ENCODE measurements at places on chromosomes 16 and 17.

DNA sequence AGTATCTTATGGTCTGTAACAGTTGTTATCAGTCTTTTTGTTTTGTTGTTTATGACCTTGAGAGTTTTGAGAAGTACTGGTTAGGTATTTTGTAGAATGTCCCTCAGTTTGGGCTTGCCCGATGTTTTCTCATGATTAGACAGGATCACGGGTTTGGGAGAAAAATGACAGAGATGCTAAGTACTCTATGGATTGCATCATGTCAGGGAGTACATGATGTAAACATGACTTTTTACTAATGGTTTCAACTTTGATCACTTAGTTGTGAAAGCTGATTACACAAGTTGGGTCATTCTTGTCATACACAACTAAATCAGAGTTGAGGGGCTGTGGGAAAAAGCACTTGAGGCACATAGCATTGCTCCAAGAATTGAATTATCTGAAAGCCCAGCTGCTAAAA lies 94.7 kb upstream of the SIAH1 start:
- DNase-seq: no peak

DNA sequence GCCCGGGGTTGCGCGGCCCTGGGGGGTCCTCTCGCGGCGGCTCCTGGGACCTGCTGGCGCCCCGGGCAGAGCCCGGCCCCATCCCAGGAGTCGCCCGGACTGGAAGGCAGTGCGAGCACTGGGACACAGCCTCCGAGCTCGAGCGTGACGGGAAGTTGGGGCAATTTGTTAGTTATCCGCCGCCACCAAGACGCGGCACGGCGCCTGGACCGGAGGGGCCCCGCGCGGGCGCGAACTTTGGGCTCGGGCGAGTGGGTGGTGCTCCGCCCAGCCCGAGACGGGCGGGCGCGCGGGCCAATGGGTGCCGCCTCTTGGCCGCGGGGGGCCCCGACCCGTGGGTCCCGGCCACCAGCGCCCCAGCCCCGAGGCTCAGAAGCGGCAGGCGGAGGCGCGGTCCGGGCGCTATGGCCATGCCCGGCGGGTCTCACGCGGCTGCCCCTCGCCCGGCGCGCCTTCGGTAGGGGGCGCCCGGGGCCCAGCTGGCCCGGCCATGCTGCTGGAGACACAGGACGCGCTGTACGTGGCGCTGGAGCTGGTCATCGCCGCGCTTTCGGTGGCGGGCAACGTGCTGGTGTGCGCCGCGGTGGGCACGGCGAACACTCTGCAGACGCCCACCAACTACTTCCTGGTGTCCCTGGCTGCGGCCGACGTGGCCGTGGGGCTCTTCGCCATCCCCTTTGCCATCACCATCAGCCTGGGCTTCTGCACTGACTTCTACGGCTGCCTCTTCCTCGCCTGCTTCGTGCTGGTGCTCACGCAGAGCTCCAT lies at the start of gene ADORA2B:
Gene ADORA2B, plus strand, starts transcription at position 372 of the 768 bp plus-strand sequence. Its CDS starts 119 bp downstream, at position 491.
- peak; percentile 74 for DNase-seq

DNA sequence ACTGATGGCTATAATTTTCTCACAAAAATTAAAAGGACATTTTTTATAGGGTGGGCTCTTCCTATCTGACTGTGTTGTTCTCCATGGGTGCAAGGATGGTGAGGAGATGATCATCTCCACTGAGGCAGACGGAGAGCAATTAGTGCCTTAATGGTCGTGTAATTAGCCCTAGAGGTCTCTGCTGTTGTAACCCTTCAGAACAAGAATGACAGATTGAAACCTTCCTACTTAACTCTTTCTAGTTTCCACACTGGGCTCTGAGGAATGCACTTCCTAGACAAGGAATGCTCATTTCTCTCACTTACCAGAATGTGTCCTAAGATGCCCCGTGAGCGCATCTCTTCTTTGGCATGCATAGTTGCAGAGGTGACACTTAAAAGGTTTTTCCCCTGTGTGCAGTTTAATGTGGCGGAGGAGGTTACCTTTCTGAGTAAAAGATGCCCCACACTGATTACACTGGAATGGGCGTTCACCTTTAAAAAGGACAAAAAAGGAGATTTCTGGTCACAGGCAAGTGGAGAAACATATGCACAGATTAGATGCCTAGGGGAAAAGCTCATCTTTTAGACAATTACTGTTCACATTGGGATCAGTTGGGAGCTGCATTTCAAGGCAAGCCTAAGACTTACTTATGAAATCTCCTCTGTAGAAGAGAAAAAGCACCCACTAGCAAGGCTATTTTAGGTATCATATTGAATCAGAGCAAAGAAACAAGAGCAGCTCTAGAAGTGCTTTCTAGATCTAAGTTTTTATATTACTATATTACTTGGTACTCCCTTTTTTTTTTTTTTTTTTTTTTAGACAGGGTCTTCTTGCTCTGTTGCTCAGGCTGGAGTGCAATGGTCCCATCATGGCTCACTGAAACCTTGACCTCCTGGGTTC lies 53.6 kb downstream of the GRB7 start:
- no peak for DNase-seq

GRCh38 chr17:75783803-75784472 lies 668 bp upstream of the UNK start:
- DNase-seq: no peak

- no peak for DNase-seq
Measured at GRCh38 chr17:67477687-67478086, 100.6 kb downstream of the PITPNC1 start.

GRCh38 chr17:19001907-19002590 lies 2.5 kb downstream of the FAM83G start:
- DNase-seq: no peak

GRCh38 chr17:32452281-32452680 lies 8.0 kb downstream of the PSMD11 start:
- no peak for DNase-seq

All from K562 (cell line).